Vagina (tissue), 2 donors: ENCODE measurements at places on chromosomes 16 and 17.
A peak's percentile ranks its signal among the peaks of the same experiment; 100 is the strongest.

GRCh38 chr16:57998486-57998885 lies 2.0 kb downstream of the ZNF319 start:
- DNase-seq: no peak

DNA sequence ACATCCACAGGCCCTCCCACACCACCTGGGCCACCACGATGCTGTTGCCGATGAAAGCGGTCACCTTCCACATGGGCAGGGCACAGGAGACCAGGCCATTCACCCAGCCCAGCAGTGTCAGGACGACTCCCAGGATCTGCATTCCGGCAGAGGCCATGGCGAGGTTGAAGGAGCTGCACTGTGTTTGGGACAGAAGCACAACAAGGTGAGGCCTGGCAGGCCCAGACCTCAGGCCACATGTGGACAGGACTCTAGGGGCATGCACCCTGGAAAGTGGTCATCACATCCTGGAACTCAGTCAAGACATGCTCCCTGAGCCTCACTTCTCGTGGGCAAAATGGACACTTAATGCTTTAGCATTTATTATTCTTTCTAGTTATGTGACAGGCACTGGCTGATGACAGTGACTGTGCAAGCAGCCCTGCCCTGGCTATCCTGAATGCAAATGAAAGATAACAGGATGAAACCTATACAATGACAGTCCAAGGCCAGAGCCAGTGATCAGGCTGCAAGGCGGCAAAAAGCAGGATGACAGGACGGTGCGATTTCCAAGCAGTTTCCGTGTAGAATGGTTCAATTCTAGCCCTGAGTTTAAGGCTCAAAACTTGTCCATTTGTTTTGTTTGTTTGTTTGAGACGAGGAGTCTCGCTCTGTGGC lies 2.0 kb downstream of the CLDN6 start:
- no peak for DNase-seq

- DNase-seq: no peak
Measured at GRCh38 chr17:33512113-33512512, 219.0 kb upstream of the ASIC2 start.

GRCh38 chr17:50053654-50053960 lies 2.3 kb upstream of the ITGA3 start:
- no peak for DNase-seq

DNA sequence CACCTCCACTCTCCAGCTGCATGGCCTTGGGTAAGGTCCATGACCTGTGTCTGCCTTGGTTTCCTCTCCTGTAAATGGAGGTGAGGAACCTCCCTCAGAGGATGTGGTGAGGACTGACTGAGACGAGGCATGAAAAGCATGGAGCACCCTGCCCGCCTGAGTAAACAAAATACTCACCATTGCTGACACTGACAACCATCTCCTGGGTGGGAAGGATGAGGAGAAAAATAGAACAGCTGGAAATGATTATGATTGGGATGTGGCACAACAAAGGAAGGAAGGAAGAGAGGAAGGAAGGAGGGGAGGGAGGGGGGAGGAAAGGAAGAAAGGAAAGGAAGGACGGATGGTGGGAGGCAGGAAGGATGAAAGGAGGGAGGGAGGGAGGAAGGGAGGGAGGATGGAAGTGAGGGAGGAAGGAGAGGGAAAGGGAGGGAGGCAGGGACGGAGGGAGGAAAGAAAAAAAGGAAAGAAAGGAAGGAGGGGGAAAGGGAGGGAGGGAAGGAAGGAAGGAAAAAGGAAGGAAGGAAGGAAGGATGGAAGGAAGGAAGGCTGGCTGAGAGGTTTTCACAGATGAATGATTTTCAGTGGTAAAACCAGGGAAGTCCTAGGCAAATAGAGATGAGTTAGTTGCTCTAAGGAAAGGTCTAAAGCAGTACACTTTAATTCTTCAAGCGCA lies 276.5 kb upstream of the XYLT1 start:
- no peak for DNase-seq

GRCh38 chr17:68694791-68695485 lies 93.8 kb upstream of the FAM20A start:
- no peak for DNase-seq

- no peak for DNase-seq
Measured at GRCh38 chr17:41812381-41813151, at the start of gene FKBP10. FKBP10 (plus strand) TSS chr17:41813004; CDS start chr17:41813035, 31 bp downstream.

DNA sequence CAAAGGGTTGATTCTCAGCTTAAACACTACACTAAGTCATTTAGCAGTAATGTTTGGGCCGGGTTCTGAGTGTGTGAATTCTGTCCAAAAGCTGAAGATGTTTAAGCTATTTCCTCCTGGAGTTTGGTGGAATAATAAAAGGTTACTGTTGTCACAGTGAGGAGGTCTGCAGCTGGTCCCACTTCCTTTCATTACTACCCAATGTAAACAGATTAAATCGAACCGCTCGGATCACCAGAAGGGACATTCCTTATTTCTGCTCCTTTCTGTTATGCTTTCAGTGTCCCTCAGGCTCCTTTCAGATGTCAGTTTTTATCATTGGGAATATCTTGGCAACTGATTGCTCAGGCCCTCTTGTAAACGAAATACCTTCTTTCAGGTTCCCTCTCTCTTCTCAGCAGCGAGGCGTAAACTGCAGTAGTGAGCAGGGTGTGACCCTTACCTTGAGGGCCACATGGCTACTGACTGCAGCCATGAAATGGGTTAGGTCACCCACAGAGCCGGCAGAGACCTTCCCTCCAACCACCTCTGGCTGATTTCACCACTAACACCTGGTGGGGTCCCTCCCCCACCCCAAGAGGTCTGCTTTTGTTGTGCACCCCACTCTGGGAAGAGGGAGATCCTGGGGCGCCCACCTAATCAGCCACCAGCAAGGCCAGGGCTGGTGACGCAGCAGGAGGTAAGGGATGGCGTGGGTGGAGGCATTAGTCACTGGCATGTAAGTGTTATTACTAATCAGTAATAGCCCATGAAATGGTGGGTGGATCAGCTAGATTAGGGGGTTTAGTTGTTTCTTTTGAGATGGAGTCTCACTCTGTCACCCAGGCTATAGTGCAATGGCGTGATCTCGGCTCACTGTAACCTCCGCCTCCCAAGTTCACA lies 117.6 kb downstream of the VPS53 start:
- DNase-seq: no peak

DNA sequence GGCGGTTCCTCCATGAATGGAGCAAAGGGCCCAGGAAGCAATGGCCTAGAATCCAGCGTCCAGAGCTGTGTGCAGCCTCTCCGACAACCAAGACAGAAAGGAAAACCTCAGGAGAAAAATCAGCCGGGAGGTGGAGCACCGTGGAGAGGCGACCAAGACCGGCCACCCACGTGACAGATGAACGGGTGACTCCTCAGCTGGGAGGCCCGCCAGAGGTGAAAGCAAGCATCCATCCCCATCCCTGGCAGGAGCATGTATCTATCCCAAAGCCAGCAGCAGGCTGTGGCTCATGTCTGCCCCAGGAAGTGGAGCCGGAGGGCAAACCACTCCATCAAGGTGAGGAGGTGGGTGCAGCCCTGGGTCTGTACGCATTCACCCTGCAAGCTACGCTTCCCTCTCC lies 52.1 kb downstream of the FOXL1 start:
- no peak for DNase-seq

DNA sequence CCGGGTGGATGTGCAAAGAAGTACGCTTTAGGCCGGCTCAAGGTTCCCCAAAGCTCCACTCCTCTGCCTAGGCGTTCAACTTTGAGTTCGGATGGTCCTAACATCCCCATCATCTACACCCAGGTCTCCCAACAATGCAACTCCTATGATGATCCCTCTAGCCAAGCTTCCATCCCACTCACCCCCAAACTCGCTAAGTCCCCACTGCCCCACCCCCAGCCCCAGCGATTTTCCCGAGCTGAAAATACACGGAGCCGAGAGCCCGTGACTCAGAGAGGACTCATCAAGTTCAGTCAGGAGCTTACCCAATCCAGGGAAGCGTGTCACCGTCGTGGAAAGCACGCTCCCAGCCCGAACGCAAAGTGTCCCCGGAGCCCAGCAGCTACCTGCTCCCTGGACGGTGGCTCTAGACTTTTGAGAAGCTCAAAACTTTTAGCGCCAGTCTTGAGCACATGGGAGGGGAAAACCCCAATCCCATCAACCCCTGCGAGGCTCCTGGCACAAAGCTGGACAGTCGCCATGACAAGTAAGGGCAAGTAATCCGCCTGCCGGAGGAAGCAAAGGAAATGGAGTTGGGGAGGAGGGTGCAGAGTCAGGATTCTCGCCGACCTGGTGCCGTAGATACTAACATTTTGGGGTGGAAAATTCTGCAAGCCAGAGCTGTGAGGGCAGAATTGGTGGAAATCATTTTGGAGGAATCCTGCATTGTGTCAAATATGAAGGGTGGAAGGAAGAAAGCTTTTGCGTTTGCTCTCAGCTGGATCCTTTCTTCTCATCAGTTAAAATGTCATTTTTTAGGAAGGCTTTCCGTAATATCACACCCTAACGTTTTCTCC lies at the start of gene TP53:
Gene TP53 (minus strand): TSS at position 419 of the 836 bp plus-strand sequence. CDS start 10,896 bp downstream, outside the sequence.
- peak; percentile 95 for DNase-seq

DNA sequence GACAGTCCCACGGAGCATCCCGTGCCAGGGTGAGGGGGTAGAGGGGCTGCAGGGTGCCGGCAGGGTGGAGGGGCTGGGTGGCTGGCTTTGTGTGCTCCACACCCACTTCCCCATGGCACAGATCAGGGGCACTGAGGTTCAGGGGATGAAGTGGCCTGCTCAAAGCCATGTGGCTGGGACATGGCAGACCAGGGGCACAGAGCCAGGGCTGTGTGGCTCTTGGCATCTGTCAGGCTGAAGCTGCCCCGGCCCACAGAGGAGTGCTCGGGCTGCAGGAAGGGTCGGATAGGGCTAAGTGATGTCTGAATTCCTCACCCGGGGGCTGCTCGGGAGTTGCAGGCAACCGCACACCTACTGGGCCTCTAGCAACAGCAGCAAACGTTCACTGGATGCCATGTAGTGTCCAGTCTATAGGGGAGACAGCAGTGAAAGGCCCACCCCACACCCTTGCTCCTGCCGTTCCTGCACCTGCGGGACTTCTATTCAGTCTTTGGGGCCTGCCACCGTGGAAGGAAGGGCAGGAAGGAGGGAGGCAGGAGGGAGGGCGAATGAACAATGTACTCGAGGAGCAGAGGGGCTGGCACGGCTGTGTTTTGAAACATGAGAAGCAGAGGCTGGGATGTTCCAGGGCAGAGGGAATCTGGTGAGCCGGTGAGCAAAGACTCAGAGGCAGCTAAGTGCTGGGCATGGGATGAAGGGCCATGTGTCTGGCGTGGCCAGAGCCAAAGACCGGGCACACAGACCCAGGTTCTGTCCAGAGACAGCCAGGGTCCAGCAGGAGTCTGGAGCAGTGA lies 15.1 kb downstream of the SLC5A10 start:
- no peak for DNase-seq

DNA sequence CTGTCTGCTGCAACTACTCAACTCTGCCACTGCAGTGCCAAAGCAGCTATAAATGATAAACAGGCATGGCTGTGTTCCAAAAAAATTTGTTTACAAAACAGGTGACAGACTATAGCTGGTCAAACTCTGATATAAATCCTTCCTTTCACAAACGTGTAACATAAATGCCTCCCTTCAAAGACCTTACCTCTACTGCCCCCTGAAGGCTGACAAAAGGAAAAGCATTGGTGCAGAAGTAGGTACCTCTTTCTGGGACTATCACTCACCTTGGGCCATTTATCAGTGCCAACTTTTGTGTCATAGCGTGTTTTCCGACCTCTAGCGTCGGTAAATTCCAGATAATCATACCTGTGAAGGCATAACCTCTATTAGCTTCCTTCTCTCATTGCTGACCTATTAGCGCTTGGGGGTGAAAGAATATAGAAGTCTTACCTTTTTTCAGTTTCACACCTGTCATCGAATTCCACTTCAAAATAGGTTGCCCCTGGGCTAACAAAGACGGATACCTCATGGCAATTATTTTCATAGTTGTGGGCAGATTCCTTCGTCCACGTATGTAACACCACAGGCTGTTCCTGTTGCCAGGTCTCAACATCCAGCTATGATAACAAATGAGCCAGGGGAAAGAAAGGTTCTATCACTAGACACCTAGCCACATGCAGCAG lies 67.9 kb downstream of the ZZEF1 start:
- DNase-seq: no peak

DNA sequence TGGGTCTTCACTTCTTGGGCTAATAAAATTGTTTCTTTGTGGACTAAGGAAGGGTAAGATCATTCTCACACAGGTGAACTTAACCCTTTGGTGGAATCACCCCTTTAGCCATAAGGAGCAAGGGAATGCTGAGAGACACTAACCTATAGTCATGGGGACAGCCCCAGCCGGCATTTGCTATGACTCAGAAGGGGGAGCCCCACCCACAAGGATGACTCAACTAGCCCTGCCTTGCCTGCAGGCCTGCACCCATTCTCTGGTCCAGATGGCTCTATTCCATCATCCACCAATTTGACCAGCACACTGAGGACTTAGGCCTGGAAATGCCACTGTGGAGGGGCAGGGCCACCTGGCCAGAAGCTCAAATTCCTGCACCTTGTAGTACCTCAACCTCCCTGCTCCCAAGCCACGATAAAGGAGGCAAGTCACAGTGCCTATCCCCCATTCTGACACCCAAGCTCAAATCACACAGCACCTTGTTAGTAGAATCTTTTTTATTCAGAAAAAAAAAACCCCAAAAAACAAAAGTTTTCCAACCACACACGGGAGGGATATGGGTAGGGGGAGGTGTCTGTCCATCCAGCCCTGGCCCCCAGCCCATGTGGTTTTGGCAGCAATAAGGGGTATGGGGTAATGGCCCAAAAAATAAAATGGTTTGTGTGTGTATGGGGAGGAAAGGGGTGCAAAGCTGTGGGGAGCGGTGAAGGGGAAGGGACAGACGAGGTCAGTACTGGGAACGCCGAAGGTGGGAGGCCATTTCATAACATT lies 3.0 kb downstream of the PFN1 start:
- DNase-seq: no peak

DNA sequence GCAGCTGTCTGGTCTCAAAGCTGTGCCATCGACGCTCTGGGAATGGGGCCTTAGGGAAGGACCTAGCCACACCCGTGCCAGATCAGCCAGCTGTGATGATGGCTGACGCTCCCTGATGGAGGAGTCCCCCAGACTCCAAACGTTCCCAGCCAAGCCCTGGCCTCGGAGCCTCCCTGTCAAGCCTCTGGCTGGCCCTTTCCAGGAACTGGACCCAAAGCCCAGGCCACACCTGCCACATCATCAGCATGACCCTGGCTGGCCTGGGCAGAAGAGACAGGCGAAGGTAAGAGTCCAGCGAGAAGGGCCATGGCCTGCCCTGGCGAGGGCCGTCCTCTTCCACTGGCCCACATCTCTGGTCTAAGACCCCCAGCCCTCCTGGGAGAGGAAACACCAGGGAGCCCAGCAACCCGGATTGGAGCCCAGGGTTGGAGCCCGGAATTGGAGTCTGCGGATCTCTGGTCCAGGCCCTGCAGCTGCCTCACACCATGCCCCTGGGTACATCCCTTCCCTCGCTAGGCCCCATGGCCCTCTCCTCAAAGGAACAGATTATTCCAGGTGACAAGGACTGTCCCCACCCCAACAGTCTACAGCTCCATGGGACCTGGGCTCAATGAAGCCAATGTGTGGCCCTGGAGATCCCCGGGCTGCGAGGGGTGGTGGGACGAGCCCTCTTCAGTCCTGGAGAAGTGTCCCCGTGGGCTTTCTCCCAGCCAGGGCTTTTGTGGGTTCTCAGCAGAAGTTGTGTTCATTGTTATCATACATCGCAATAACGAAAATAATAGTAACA lies 105.1 kb upstream of the TNRC6C start:
- DNase-seq: no peak
